Activated CD8-positive, alpha-beta T cell treated with anti-CD3 and anti-CD28 coated beads, Interleukin-2, amount 10 ng/mL, durations not matched to agents 7 days and 5 days (primary cell): ENCODE measurements at places on chromosomes 7 and 10. TPM values are rescaled to one million over a fixed set of nuclear protein-coding genes. Genes with fewer than 3 reads are reported as not detected.

The TASOR2 gene
- 44.5 TPM for total RNA-seq

The GLI3 gene
- total RNA-seq, result not detected

The ZNF239 gene
- 1.1 TPM for total RNA-seq

The ZNF479 gene
- total RNA-seq, result not detected

The TMEM236 gene
- 0.13 TPM for total RNA-seq

The CLRN3 gene
- total RNA-seq, result not detected

The NHLRC2 gene
- total RNA-seq, result 25.0 TPM

The CTNNA3 gene
- total RNA-seq, result 2.6 TPM

The ABCB4 gene
- total RNA-seq, result not detected

The NPY4R gene
- total RNA-seq, result not detected

The PHYH gene
- total RNA-seq, result 11.5 TPM

The TRIL gene
- total RNA-seq, result not detected

- no peak overlapping the region for H3K27ac ChIP-seq
- H3K27me3 ChIP-seq, result no peaks in the 10 kb centered on the region
- H3K4me3 ChIP-seq, result no peak overlapping the region
- H3K36me3 ChIP-seq, result no peaks in the 10 kb centered on the region
Observed at GRCh38 chr7:135690566-135690965, 28.3 kb downstream of the STMP1 start.

- peak overlapping the region; percentile 86 for H3K4me3 ChIP-seq
- peaks cover 38% of the 10 kb centered on the region for H3K4me1 ChIP-seq
- H3K27me3 ChIP-seq, result no peaks in the 10 kb centered on the region
Observed at GRCh38 chr10:70404787-70405036, 767 bp downstream of the EIF4EBP2 start.

GRCh38 chr7:139264220-139264619 lies 33.2 kb downstream of the UBN2 start:
- peaks cover 25% of the 10 kb centered on the region for H3K36me3 ChIP-seq
- H3K4me1 ChIP-seq, result no peaks in the 10 kb centered on the region
- no peak overlapping the region for H3K27ac ChIP-seq

GRCh38 chr7:5143935-5144903 lies 45.8 kb upstream of the WIPI2 start:
- DNase-seq, result peak; percentile 70
- peak overlapping the region; percentile 32 for H3K4me3 ChIP-seq
- no peak overlapping the region for H3K27ac ChIP-seq
- H3K36me3 ChIP-seq, result no peaks in the 10 kb centered on the region
- H3K4me1 ChIP-seq, result peaks cover 15% of the 10 kb centered on the region

DNA sequence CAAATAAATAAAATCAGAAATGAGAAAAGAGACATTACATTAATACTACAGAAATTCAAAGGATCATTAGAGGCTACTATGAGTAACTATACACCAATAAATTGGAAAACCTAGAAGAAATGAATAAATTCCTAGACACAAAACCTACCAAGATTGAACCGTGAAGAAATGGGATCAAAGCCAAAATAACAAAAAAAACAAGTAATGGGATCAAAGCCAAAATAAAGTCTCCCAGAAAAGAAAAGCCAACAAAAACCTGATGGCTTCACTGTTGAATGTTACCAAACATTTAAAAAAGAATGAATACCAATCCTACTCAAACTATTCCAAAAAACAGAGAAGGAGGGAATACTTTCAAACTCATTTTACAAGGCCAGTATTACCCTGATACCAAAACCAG lies 20.0 kb downstream of the GSDME start:
- no peak overlapping the region for H3K4me3 ChIP-seq
- H3K27me3 ChIP-seq, result peaks cover 32% of the 10 kb centered on the region
- H3K27ac ChIP-seq, result no peak overlapping the region
- H3K36me3 ChIP-seq, result no peaks in the 10 kb centered on the region
- no peak for DNase-seq
- no peaks in the 10 kb centered on the region for H3K4me1 ChIP-seq

DNA sequence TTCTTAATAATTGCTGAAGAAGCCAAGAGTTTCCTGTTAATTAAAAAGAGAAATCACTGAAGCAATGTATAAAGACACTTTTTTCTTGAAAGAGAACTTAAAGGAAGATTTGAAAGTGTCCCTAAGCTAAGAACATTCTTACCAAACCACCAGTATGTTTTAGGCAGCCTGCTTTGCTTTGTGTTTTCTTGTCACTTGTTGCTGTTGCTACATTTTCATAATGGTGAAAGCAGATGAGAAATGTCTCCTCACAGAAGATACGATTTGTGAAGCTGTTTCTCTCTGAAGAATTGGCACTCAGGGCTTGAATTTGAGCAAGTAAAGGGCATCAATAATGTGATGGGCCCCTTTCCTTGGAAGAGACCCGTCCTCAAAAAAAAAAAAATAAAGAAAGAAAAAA lies 30.9 kb downstream of the TCF7L2 start:
- DNase-seq, result no peak
- no peak overlapping the region for H3K27ac ChIP-seq
- peaks cover 13% of the 10 kb centered on the region for H3K4me1 ChIP-seq

- H3K4me1 ChIP-seq, result no peaks in the 10 kb centered on the region
- DNase-seq, result no peak
- no peaks in the 10 kb centered on the region for H3K36me3 ChIP-seq
- no peak overlapping the region for H3K27ac ChIP-seq
- no peak overlapping the region for H3K4me3 ChIP-seq
Observed at GRCh38 chr7:34061149-34061548, 155.8 kb downstream of the BMPER start.

DNA sequence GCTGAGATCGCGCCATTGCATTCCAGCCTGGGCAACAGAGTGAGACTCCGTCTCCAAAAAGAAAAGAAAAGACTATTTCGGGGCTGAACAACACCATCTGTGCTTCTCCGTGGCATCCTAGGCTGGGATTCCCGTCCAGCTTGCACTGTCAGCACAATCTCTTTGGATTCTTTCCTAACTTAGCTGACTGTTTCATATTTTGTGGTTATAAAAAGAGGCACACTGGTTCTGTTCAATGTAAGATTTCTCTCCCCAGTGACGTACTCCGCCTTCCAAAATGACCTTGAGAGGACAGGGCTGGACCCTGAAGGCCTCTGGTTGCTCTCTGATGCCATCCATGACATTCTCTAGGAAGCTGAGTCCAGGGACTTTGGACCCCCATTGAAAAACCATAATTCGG lies 8.8 kb downstream of the ZNHIT1 start:
- H3K27ac ChIP-seq, result no peak overlapping the region
- H3K27me3 ChIP-seq, result no peaks in the 10 kb centered on the region
- H3K36me3 ChIP-seq, result peaks cover 42% of the 10 kb centered on the region

DNA sequence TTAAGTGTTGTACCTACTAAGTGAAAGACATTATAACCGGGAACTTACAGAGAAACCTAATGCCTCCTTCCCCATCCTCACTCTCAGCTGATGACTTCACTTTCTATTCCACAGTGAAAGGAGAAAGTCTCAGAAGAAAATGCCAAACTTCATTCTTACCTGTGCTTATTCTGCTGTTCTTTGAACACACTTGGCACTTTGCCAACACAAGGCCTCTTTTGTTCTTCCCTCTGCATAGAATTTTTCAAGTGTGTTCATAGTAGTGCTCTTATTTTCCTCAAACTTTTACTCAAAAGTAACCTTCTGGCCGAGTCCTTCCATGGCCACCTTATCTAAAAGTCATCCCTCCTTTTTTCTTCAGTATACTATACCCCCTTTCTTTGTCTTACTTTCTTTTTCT lies 59.4 kb upstream of the ETV1 start:
- H3K27ac ChIP-seq, result no peak overlapping the region
- no peaks in the 10 kb centered on the region for H3K36me3 ChIP-seq
- H3K4me1 ChIP-seq, result no peaks in the 10 kb centered on the region
- no peaks in the 10 kb centered on the region for H3K27me3 ChIP-seq
- no peak for DNase-seq
- no peak overlapping the region for H3K4me3 ChIP-seq

- no peak overlapping the region for H3K4me3 ChIP-seq
- no peaks in the 10 kb centered on the region for H3K36me3 ChIP-seq
- no peak for DNase-seq
- no peak overlapping the region for H3K27ac ChIP-seq
- H3K27me3 ChIP-seq, result peaks cover 3% of the 10 kb centered on the region
Observed at GRCh38 chr10:26423722-26424121, 14.4 kb upstream of the APBB1IP start.

DNA sequence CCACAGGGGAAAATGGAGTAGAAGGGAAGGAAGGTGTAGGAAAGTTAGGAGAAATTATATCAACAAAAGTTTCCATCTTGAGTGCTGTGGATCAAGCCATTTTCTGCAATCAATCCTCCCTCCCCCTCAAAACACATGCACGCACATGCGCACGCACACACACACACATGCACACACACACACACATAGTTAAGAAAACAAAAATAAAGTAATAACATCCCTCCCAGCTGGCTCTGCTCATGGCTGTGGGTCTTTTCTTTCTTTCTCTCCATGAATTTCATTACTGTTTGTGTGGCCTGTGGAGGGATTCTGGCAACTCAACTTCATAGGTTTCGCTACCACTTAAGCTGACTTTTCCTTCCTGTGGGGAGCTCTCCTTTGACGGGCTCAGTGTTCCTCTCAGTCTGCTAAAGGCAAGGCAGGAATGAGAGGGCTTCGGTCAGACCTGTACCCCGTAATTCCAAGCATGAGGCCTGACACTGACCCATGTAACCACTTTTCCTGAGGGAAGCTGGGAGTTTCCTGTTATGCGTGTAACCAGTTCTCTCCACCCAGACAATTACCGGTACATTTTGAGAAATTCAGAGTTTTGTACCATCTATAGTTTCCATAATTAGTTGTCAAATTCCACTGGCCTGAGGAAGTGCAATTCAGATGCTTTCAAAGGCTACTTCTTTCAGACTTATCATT lies 79.8 kb downstream of the ZNF92 start:
- no peaks in the 10 kb centered on the region for H3K36me3 ChIP-seq
- H3K4me3 ChIP-seq, result no peak overlapping the region
- no peak overlapping the region for H3K27ac ChIP-seq
- peaks cover 23% of the 10 kb centered on the region for H3K27me3 ChIP-seq

DNA sequence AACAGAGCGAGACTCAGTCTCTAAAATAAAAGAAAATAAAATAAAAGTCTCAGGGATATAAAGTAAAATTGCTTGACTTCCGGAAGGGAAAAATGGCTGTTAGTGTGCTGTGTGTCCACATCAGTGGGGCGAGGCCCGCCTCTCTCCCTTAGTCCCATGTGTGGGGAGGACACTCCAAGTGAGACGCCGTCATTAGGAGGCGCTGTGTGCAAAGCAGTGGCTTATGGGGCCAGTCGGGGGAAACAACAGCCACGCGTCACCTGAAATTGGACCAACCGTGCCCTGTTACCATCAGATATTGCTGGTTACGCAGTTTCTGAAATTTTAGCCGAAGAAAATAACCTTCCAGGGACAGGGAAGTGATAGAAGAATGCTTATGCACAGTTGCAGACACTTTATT lies 15.8 kb downstream of the SFXN4 start:
- H3K4me3 ChIP-seq, result no peak overlapping the region
- H3K4me1 ChIP-seq, result no peaks in the 10 kb centered on the region
- H3K36me3 ChIP-seq, result peaks cover 41% of the 10 kb centered on the region
- H3K27me3 ChIP-seq, result no peaks in the 10 kb centered on the region
- H3K27ac ChIP-seq, result no peak overlapping the region
- no peak for DNase-seq

DNA sequence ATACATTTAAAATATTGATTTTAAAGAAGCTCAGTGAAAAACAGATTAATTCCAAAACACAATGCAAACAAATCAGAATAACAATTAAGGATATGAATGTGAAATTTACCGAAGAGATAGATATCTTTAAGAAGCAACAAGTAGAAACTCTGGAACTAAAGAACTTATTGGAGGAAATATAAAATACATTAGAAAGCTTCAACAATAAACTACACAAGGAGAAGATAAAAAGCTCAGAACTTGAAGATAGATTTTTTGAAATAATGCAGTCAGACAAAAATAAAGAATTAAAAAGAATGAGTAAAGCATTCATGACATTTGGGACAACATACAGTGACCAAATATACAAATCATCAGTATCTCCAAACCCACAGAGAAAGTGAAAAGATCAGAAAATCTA lies 43.2 kb downstream of the HIBADH start:
- peaks cover 32% of the 10 kb centered on the region for H3K36me3 ChIP-seq
- DNase-seq, result no peak
- no peaks in the 10 kb centered on the region for H3K4me1 ChIP-seq
- H3K27me3 ChIP-seq, result no peaks in the 10 kb centered on the region
- no peak overlapping the region for H3K27ac ChIP-seq

DNA sequence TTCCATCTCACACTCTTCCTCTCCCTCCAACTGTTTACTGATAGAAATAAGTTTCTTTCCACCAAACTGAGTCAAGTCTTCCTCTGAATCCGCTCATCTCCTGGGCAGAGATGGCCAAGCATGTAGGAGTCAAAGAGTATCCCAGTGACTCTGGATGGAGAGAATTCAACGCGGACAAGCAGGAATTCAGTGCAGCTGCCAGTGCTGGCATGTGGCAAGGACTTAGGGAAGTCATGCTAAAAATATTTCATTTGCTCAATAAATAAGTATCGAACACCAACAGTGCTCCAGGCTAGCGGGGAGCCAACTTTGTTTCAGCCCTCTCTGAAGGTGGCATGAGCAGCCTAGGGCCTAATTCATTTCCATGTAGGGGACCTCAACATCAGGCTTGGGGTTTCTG lies 351.6 kb upstream of the ZMIZ1 start:
- no peak for DNase-seq
- H3K27me3 ChIP-seq, result peaks cover 12% of the 10 kb centered on the region
- H3K27ac ChIP-seq, result no peak overlapping the region
- H3K4me3 ChIP-seq, result no peak overlapping the region
- H3K4me1 ChIP-seq, result no peaks in the 10 kb centered on the region

DNA sequence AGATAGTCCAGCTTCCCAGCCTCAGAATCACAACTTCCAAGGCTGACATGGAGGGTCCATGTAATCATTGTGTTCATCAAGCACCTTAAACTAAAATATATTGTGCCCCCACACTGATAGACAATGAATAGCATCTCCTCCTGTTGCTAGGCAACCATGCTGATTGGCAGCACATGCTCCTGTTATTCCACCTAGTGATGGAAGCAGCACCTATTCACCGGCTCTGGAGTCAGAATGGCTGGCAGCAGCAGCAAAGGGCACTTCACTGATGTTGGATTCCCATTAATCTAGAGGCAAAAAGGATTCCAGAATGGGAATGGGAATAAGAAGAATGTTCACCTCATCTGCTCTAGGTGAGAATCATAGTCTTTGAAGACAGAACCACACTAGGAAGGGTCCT lies 55.0 kb downstream of the RELN start:
- no peak for DNase-seq
- no peaks in the 10 kb centered on the region for H3K27me3 ChIP-seq
- no peaks in the 10 kb centered on the region for H3K36me3 ChIP-seq
- H3K4me3 ChIP-seq, result no peak overlapping the region
- H3K4me1 ChIP-seq, result no peaks in the 10 kb centered on the region
- no peak overlapping the region for H3K27ac ChIP-seq

GRCh38 chr7:104207348-104207730 lies 474 bp downstream of the ORC5 start:
- peak; percentile 30 for DNase-seq
- peaks cover 26% of the 10 kb centered on the region for H3K4me1 ChIP-seq
- H3K27ac ChIP-seq, result peak overlapping the region; percentile 95
- H3K27me3 ChIP-seq, result peaks cover 5% of the 10 kb centered on the region
- H3K36me3 ChIP-seq, result peaks cover 14% of the 10 kb centered on the region
